WTC11 (cell line): ENCODE measurements at places on chromosomes 11 and 22.
A peak's percentile ranks its signal among the peaks of the same experiment; 100 is the strongest.

- DNase-seq: no peak
These were observed 8.1 kb upstream of the OR10W1 start for GRCh38 chr11:58276151-58276550.

- no peak for DNase-seq
These were observed 108.4 kb downstream of the ZBTB16 start for GRCh38 chr11:114167771-114168448.

- no peak for DNase-seq
These were observed 71.7 kb downstream of the PAK1 start for GRCh38 chr11:77402218-77402556.

- no peak for DNase-seq
These were observed 234.5 kb upstream of the B3GAT1 start for GRCh38 chr11:134646561-134646960.

GRCh38 chr11:8652140-8652539 is 30.3 kb downstream of the TRIM66 start:
- DNase-seq: no peak

GRCh38 chr11:110433393-110434333 is 3.9 kb downstream of the FDX1 start:
- no peak for DNase-seq

GRCh38 chr11:114606003-114606801 is 10.6 kb upstream of the NXPE4 start:
- no peak for DNase-seq

GRCh38 chr11:1532606-1533341 is 39.3 kb downstream of the DUSP8 start:
- DNase-seq: no peak

DNA sequence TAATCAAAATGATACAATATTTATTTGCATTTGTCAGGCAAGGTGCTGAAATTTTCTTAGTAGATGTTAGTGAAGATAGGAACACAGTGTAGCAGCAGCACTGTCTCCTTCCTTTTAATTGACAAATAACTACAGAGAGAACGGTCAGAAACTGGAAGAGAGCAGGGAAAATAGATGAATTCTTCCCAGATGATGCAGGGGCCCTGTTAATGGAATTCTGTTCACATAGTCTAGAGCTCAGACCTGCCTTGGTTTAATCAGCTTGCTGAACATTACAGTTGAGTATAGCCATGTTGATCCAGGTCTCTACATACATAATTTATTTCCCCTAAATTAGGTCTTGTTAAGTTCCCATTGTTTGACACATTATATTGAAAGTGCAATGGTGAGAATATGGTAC is 127.4 kb downstream of the SLC17A6 start:
- DNase-seq: no peak

DNA sequence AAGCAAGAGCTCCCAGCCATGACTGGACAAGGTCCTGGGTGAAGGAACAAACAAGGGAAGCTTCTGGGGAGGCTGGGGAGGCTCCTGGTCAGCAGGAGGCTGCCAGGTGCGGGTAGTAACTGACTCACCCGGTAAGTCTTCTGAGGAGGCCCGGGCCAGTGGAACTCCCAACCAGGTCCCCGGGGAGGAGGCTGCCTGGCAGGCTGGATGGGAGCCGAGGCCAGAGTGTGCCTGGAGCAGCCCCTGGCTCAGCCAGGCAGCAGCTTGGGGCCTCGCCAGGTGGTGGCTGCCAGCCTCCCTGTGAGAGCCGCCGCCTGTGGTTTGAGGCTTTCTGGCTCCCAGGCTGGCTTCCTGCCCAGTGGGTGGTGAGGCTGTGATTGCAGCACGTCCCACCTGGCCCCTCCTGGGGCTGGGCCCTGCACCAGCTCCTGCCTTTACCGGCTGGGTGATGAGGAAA is 46.2 kb downstream of the IGF2 start:
- DNase-seq: no peak

- no peak for DNase-seq
These were observed 11.8 kb upstream of the PRODH start for GRCh38 chr22:18947905-18948304.

DNA sequence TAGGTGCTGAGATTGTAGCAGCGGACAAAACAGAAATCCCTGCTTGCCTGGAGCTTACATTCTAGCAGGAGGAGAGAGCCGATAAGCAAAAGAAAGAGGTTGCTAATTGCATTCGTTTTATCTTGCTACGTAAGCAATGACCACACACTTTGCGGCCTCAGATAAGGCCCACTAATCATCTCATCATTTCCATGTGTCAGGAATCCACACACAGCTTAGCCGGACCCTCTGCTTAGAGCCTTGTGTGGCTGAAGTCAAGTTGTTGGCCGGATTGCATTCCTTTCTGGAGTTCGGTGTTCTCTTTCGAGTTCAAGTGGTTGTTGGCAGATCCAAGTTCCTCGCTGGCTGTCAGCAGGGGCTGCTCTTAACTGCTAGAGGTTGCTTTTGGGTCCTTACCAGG is 101.6 kb downstream of the CHST1 start:
- no peak for DNase-seq

GRCh38 chr11:117000014-117000737 is 98.1 kb downstream of the SIK3 start:
- DNase-seq: no peak

DNA sequence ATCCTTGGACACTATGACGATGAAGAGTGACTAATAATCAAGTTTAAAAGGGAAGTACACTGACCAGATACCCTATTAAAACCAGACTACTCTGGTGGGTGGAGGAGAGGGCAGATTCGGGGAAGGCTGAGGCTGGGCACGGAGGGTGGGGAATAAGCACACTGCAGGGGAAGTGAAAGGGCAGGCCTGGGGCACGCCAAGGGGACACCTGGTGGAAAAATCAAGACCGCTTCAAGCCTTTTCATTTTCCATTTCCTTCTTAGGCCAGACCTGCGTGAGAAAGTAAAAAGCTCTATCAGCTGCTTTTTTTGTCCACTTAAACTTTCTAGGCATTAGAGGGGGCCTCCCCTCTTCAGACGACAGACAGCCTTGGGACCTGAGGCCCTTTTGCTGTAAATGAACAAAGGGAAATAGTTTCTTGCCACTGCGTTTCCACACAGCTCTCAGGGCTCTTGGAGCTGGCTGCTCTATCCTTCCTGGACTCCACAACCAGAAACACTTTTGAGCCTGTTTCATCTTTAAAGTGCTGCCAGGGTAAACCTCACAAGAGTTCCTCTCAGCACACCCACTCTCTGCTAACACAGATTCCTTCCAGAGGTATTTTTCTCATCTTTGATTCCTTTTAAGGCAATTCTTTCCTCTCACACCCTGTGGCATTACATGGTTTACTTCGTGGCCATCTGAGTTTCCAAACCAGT is 25.0 kb upstream of the SERPIND1 start:
- no peak for DNase-seq

- peak; percentile 76 for DNase-seq
These were observed 935 bp downstream of the QSER1 start for GRCh38 chr11:32893343-32894148.

- DNase-seq: no peak
These were observed 25.6 kb upstream of the SORL1-AS1 start for GRCh38 chr11:121478226-121478894.
